ENCODE measurements at places on chromosomes 5 and 9. TPM values are rescaled to one million over a fixed set of nuclear protein-coding genes. Genes with fewer than 3 reads are reported as not detected.

Gene NANS
- total RNA-seq, result 109 TPM

Gene PCDHGB1
- total RNA-seq, result 10.9 TPM

Gene TMEM174
- not detected for total RNA-seq

Gene TMEM252
- not detected for total RNA-seq

Gene LCN12
- not detected for total RNA-seq

Gene EIF4E1B
- not detected for total RNA-seq

Gene PLAC8L1
- not detected for total RNA-seq

Gene DND1
- 0.12 TPM for total RNA-seq

Gene ITGA1
- total RNA-seq, result 74.6 TPM

Measured in RPMI7951 (cell line).